Fibroblast of skin of abdomen (primary cell): ENCODE measurements at places on chromosomes 1 and 21.

DNA sequence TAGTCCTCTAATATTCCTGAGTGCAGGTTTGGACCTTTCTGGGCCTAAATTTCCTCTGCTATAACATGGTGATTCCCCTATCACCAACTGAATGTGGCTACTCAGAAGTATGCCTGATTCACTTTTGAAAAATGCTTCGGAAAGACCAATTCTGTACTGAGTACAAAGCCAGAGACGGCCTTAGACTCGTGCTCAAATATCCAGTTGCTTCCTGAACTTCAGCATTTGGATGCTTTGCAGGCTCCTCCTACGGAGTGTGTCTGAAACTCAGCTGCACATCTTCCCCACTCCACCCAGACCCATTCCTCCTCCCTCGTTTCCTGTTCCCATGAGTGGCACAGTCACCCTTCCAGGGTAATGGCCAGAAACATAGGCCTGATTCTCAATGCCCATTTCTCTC, 98.4 kb upstream of the GADD45A start:
- peak; percentile 51 for DNase-seq

DNA sequence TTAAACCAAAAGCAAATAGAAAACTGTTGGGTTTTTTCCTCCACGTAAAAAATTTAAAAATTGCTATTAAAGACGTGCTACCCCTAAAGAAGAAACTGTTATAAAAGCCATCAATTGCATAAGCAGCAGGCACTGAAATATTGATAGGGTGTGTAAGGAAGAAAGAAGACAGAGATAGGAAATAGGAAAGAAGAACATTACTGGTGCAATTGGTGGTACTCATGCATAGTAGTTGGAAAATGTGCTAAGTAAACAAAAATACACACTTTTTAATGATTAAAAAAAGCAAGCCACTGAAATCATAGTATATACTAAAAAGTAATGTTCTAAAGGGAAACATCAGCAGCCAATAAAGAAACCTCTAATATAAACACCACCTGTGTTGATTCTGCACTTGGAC, 52.8 kb upstream of the ANGPTL3 start:
- DNase-seq = no peak

DNA sequence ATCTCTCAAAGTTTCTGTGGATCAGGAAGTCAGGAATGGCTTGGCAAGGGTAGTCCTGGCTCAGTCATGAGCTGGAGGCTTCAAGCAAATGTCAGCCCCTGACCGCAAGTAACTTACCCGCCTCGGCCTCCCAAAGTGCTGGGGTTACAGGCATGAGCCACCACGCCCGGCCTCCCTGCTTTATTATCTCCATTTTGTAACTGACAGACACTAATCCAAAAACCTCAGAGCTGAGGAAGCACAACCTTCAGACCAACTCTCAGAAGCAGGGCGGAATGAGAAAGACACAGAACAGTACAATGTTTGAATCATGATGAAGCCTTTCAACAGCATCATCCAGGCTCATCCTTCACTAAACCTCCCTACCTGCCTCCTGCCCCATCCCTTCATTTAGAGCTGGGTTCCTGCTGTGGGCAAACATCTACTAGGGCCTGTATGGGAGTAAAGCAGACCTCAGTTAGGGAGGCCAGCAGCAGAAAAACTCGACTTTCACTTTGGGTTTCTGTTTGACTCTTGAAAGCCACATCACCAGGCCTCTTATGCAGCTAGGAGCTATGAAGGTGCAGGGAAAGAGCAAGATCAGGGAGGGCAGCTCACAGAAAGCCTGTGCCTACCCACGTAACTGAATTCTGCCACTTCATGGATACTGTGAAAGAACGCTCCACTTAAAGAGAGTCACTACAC, 84.4 kb upstream of the RAB4A start:
- DNase-seq = no peak

- no peak for DNase-seq
These were observed 30.7 kb downstream of the VASH2 start for GRCh38 chr1:212981025-212981495.

GRCh38 chr1:99550198-99550597, 95.7 kb upstream of the PALMD start:
- no peak for DNase-seq

DNA sequence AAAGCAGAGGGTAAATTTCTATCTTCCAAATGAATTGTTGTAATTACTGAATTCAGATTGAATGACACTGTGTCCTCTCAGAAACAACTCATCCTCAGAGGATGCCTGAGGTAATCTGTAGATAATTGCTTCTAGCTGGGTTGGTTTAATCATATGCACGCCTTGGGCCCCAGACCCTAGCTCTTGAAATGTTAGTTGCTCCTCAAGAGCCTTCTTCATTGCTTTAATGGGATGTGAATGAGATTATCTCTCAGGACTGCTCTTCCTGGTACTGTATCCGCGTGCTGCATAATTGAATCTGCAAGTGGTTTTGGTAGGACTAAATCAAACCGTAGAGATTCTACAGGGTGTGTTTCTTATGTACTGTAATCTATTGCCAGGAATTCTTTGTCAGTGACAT, 569.3 kb upstream of the NEGR1 start:
- no peak for DNase-seq

- DNase-seq = no peak
These were observed 122.9 kb downstream of the ROR1 start for GRCh38 chr1:63896755-63897154.

- no peak for DNase-seq
These were observed 69.3 kb downstream of the FOXD2 start for GRCh38 chr1:47507144-47507543.

DNA sequence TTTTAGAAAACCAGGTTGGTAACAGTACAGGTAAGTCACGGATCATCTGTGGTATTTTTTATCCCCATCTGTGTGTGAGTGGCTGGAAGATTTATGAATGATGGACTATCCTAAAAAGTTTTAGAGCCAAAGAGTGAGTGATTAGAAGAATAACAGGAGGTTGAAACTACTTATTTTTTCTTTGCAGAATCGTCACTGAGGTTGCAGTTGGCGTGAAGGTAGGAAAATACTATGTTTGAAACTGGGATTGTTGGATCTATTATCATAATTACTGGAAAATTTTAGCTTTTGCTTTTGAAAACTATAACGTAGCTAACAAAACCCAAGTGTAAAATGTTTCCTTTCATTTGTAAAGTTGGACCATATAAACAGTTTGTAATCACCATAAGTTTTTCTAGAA, 1.8 kb downstream of the PTBP2 start:
- DNase-seq = no peak

GRCh38 chr1:209672705-209673630, 2.2 kb upstream of the G0S2 start:
- no peak for DNase-seq

DNA sequence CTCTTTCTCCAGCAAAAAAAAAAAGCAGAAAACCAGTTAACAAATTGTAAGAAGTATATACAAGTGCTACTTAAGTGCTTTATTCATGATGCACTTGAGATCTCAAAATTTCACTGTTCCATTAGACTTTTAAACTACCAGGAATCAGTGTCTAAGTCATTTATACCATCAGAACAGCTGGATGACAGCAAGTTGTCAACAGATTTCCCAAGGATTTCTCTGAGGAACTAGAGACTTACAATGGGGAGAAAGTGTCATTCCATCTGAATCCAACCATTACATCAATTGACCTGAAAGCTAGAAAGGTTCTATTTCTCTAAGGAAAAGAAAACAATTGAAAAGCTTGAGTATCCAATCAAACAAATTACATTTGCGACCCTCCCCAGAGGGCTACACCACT, 43.8 kb downstream of the USH2A start:
- DNase-seq = no peak

- DNase-seq = no peak
These were observed 22.8 kb downstream of the CDC7 start for GRCh38 chr1:91523482-91523881.

DNA sequence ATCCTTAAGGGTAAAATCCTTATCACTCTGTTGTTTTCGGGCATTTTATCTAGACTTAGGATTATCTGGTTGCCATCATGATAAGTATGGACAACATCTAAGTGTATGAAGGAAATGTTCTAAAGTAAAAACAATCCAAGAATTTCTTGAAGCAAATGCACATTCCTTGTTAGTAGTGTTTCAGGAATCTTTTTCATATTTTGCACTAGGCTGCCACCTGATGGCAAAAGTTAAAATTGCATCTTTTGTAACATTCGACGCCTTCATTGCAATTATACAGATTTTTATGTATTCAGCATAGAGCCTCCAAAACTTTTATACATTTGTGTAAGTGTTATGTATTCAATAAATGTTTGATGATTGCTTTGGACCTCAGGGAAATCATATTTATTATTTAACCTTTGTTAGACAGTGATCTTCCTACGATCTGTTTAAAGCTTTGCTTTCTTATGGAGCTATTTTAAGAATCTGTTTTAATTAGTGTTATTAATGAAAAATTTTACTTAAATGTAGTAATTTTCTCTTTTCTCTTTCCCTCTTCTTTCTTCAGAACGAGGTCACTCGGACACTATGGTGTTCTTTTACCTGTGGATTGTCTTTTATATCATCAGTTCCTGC, 49.4 kb upstream of the KIAA1614 start:
- peak; percentile 59 for DNase-seq

DNA sequence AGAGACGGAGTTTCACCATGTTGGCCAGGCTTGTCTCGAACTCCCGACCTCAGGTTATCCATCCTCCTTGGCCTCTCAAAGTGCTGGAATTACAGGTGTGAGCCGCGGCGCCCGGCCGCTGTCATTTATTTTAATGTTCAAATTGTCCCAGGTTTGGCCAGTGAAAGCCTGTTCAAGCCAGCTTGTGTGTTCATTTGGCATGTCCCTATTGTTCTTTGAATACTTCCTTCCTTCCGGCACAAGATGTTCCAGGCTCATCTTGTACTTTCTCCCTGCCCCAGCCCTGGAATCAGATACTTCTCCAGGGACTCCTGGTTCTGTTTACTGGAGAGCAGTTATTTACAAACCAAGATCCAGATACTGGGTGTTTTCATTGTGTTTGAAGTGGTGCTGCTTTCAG, 37.0 kb downstream of the ZBTB8B start:
- DNase-seq = no peak

GRCh38 chr1:246954126-246954525, 22.4 kb upstream of the AHCTF1 start:
- no peak for DNase-seq

DNA sequence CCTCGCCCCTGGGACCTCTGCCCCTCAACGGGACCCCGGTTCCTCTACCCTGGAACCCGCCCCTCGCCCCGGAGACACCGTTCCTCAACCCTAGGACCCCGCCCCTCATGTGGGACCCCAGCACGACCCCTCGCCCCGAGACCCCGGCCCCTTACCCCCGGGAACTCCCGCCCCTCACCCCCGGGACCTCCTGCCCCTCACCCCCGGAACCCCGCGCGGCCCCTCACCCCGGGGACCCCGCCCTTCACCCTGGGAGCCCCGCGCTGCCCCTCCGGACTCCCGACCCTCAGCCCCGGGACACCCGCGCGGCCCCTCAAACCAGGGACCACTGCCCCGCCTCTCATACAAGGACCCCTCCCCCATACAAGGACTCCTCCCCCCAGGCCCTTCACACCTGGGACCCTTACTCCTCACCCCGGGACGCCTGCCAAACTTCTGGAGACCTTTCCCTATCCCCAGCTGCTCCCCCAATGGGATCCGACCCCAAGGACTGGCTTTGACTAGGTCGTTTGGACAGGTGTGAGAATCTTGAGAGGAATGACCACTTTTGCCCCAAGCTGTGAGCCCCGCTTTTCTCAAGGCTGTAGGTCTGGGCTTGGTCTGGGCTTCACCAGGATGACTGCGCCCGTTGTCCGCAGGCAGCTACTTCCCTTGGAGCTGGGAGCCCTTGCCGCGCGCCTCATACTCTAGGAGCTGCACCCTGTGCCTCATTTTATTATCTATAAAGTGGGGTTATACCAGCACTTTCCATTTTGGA, 843 bp downstream of the DIP2A start:
- DNase-seq = peak; percentile 26

- DNase-seq = no peak
These were observed 39.6 kb upstream of the C21orf91 start for GRCh38 chr21:17858747-17859146.

GRCh38 chr1:80044662-80045061, 1038.1 kb upstream of the ADGRL4 start:
- DNase-seq = no peak
